Non-pigmented ciliary epithelial cell (primary cell): ENCODE measurements at places on chromosomes 7 and 10.

DNA sequence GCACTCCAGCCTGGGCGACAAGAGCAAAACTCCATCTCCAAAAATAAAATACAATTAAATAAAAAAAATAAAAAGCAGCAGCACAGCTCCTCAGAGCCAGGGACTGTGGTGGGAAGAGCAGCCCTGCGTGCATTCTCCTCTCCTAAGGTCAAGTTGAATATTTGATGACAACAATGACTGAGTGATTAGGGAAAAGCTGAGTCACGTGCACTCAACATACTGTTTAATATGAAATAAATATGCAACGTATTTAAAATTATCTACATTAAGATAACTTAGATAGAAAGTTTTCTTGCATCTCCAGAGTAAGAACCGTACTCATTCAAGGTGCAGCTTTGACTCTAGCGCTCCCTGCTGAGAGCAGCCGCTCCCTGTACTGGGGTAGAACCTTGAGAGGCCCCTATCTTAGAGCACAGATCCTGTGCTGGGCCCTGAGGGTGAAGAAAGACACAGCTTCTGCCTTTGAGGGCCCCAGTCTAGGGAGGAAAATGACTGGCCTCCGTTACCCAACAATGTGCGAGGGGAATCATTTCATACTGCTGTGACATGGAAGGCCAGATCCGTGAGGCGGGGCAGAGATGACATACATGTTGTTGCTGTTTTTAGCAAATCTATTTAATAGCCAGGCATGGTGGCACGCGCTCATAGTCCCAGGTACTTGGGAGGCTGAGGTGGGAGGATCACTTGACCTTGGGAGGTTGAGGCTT is 81.1 kb downstream of the SVIL start:
- DNase-seq: no peak

DNA sequence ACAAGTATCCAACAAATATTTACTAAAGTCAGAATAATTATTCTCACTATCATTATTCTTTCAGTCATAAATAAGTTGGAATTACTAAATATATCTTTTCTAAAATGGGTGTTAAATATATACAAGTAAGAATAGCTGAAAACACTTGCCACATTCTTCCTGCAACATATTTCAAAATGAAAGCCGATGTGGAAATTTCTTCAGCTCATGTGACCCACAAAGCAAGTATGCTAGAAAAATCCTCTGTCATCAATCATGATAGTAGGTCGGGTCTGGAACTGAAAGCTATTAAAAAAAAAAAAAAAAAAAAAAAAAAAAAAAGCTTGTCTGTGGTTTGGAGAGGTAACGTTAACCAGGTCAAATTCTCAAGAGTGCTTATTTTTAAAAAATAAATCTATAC is 344.7 kb downstream of the NEBL start:
- no peak for DNase-seq

DNA sequence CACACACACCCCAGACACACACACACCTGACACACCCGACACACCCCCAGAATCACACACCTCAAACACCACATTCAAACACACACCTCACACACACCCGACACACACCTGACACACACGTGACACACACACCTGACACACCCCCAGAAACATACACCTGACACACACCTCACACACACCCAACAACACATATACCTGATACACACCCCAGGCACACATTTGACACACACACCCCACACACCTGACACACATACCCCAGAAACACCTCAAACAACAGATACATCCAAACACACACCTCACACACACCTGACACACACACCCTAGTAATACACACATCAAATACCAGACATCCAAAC is 652 bp upstream of the CALY start:
- DNase-seq: no peak

DNA sequence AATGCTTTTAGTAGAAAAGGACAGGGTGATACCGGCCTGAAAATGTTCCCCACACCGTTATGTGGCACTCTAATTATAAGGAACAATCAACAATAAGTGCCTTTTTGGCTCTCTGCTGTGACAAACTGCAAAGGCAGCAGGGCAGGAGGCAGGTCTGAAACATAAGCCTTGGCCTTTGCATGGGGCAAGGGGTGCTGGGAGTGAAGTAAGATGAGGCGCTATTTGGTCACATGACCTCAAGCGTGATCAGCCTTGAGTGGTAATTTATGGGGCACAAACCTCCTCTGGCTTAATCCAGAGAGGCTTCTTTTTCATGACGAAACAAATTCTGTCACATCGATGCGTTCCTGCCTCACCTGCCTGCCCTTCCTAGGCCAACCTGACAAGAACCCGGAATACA is 202.7 kb downstream of the TAX1BP1 start:
- no peak for DNase-seq

DNA sequence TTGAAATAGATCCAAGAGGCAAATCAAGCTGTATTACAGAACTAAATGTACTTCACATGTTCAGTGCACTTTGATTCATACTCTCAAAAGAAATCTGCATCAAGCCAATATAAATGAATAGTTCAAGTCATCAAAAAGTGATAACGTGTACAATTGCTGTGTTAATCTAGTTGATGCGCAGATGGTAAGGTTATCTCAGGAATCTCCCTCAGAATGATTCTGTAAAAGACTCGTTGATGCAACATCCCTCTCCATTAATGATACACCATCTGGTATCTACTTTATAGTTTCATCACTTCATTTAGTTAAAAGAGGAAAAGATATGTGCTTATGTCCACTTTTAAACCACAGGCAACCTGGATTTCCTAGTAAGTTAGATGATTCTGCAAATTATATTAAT is 200.6 kb downstream of the CHCHD3 start:
- DNase-seq: no peak

- peak; percentile 89 for DNase-seq
These were observed 56.4 kb upstream of the CAV2 start for GRCh38 chr7:116443101-116443523.

DNA sequence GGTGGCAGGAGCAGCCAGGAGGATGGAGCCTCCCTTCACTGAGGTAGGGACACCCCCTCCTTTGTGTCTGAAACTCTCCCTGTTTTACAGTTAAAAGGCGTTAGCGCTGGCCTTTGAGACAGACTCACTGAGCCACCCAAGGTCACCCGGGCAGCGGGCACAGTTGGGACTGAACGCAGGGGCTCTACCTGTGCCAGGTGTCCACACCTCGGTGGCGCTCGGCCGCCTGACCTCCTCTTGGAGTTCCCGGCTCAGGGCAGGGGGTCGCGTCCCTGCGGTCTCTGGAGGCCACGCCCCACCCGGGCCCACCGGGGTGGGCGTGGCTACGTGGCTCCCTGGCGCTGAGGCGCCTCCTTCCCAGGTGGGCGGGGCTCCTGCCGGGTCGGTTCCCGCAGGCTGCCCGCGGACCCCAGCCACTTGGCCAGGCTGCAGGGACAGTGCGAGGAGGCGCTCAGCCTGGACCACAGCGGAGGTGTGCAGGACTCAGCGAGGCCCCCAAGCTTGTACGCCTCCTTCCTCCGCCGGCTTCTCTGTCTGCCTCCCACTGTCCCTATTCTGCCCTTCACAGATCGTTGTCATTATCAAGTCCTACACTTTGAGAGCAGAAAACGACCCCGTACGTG is 39.9 kb upstream of the LEP start:
- no peak for DNase-seq

- DNase-seq: no peak
These were observed 98.8 kb downstream of the OAT start for GRCh38 chr10:124319926-124320391.

GRCh38 chr10:28276384-28276783 is 26.5 kb downstream of the MPP7 start:
- no peak for DNase-seq

DNA sequence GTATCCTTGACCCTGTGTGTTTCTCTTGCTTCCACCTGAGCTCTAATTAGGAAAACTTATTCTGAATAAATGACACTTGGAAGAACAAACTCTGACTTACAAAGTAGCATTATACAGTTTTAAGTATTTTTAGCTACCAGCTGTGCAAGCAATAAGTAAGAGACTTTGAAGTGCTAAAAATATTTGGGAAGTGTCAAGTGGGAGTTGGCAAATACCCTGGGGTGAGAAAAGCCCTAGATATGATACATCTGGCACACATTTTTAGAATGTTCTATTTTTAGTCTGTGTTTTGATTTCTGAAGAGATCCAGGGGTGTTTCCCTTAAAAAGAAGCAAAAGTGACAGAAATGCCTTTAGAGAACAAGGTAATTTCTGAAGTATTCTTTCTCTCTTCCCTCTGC is 132.7 kb upstream of the TEX47 start:
- DNase-seq: no peak

DNA sequence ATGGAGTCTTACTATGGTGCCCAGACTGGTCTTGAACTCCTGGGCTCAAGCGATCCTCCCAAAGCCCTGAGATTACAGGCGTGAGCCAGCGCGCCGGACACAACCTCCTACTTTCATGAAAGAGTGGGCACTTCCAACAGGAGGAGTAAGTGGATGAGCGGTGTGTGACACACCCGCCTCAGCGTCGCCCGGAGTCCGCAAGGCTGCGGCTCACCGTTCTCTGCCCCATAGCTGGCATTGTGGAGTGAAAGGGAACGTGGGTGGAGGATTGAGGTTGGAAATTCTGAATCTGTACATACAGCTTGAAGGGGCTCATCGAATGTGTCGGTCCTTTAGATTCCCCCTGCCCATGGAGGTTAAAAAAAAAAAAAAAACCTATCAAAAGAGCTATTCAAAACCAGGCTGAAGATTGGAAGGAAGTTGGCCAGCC is 524 bp upstream of the PRXL2A start:
- no peak for DNase-seq

DNA sequence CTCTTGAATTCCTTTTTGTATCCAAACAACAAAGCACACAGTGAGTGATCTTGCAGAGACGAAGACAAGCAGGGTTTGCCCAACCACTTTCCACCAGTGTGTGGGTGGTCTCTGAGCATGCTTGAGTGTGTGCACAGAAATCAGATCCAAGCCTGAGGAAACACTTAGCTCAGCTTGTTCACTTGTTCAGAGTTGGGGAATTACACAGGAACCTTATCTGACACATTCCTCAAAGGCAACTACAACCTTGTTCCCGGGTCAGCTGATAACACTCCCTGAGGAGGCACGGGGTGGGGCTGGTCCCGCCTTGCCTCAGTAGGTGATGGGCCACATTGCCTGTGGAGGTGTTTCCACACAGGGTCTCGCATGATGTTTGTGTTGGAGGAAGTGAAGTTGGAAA is 216.9 kb downstream of the DYNC1I1 start:
- DNase-seq: no peak

GRCh38 chr10:76647301-76647700 is 990.3 kb downstream of the KCNMA1 start:
- no peak for DNase-seq

DNA sequence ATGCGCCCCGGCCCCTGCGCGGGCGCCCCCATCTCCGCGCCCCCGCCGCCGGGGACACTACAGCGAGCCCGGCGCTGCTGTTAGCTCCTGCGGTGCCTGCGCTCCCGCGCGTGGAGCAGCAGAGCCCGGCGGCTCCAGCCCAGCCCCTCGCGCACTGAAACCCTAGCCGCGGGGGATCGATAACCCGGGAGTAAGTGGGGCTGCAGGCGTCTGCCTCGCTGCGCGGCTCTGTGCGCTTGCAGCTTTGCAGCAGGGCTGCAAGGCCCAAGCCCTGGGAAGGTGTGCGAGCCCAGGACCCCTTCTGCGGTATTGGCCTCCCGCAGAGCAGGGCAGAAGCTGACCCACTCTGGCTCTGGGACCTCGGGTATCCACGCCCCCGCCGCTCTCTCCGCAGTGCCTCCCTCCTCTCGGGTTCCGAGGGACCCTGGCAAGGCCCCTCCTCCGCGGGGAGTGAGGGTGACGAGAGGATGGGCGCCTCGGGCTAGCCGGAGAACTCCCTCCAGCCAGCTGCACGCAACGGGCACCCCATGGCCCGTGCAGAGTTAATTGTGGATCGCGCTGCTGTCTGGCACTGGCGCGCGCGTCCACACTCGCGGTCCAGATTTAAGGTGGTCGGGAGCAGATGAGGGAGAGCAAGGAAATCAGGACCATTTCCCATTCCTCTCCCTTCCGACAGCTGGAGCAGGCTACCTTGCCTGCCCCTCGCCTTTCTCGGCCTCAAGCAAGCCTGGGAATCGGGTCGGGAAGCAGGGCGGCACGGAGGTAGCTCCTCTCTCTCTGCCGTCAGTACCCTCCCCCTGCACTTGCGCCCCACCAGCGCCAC is 2.1 kb downstream of the SHH start:
- no peak for DNase-seq

DNA sequence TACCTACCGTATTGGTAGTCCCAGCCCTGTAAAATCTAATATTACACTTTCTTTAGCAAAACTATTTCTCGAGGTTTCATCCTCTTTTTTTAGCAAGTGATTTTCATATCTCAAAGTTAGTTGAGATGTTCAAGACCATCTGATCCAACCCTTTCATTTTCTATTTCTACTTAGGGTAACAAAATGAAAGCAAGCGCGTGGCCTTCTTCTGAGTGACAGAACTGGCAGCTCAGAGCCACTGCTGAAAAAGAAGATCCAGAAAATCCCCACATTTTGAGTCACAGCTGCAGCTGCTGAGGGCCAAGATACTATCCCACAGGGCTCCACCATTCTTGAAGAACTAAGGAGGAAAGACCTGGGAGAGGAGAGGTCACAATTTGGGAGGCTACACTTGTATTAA is 24.8 kb upstream of the ZNF800 start:
- DNase-seq: no peak

GRCh38 chr10:79082631-79083596 is 14.1 kb downstream of the ZMIZ1 start:
- DNase-seq: no peak

- DNase-seq: no peak
These were observed 61.4 kb upstream of the ADRB1 start for GRCh38 chr10:113982296-113982695.

- DNase-seq: no peak
These were observed 80.5 kb downstream of the SLIT1 start for GRCh38 chr10:97105303-97105702.

GRCh38 chr7:150322833-150323681 is at the start of the genes ACTR3C and LRRC61:
TSS of gene ACTR3C (minus strand) at chr7:150323545. CDS start at chr7:150295296, 28,249 bp downstream.
TSS of gene LRRC61 (plus strand) at chr7:150323355. CDS start at chr7:150336862, 13,507 bp downstream.
- no peak for DNase-seq

GRCh38 chr7:27992755-27993493 is 187.7 kb downstream of the JAZF1 start:
- no peak for DNase-seq

DNA sequence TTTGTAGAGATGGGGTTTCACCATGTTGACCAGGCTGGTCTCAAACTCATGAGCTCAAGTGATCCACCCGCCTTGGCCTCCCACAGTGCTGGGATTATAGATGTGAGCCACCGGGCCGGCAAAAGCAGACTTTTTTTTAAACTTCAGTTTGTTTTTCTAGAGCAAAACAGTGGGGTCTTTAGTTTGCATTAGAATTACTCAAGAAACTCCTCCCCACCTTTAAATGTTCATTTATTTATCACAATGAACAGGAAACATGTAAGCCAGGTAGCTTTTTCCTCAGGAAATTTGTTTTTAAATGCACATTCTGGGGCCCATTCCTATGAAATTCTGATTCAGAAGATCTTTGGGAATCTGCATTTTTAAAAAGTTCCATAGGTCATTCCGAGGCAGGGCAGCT is 56.0 kb upstream of the JAZF1 start:
- no peak for DNase-seq

DNA sequence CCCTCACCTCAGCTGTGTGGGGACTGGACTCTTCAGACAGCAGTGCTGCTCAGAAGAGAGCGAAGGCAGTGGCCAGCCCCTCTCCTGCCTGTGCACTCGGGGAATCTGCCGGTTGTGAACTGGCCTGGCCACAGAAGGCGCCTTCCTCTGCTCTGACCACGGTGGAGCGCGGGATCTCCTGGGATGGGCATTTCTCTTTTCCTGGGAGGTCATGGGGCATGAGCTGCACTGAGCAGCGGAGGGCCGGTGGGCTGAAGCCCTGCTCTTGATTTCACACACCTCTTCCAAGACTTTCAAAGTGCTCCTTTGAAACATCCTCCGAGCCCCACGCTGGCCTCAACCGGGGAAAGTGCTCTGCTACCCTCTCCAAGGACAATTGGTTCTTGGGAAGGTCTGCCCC is 125.6 kb upstream of the FAM20C start:
- DNase-seq: no peak
